ENCODE measurements at places on chromosomes 2 and 18. TPM values are rescaled to one million over a fixed set of nuclear protein-coding genes. Genes with fewer than 3 reads are reported as not detected.

Gene KRTCAP3
- 0.68 TPM for polyA plus RNA-seq

Gene IL1R1
- 32.5 TPM for polyA plus RNA-seq

Gene MOGAT1
- polyA plus RNA-seq: not detected

Gene MC2R
- not detected for polyA plus RNA-seq

Gene FAM124B
- not detected for polyA plus RNA-seq

Gene SPP2
- polyA plus RNA-seq: not detected

Gene DQX1
- 0.21 TPM for polyA plus RNA-seq

Gene CNGA3
- polyA plus RNA-seq: not detected

Gene MFSD6
- 14.3 TPM for polyA plus RNA-seq

Gene ACTG2
- polyA plus RNA-seq: 0.26 TPM

Gene MEIS1
- polyA plus RNA-seq: 2.0 TPM

Gene SDC1
- 157 TPM for polyA plus RNA-seq

Gene HOXD13
- polyA plus RNA-seq: 0.17 TPM

Data from A549 (cell line).